ENCODE measurements at places on chromosomes 2 and 18. TPM values are rescaled to one million over a fixed set of nuclear protein-coding genes. Genes with fewer than 3 reads are reported as not detected.

GRCh38 chr18:28176948-28177827 is at the start of gene CDH2:
Gene CDH2 (minus strand): TSS chr18:28177130. CDS start chr18:28177022, 108 bp downstream.
- peak within 1 kb of the TSS; percentile 78 for H3K4me3 ChIP-seq
- H3K27ac ChIP-seq = peak within 1 kb of the TSS; percentile 83
- no peaks in the 10 kb centered on the region for H3K36me3 ChIP-seq
- no peak for DNase-seq

The ATG4B gene
- 126 TPM for total RNA-seq

GRCh38 chr2:138581909-138582308 is 80.3 kb downstream of the SPOPL start:
- no peaks in the 10 kb centered on the region for H3K4me1 ChIP-seq
- H3K27ac ChIP-seq = no peak overlapping the region
- peaks cover 12% of the 10 kb centered on the region for H3K36me3 ChIP-seq
- no peak for DNase-seq

The SERPINB13 gene
- not detected for total RNA-seq
